NCI-H1092 treated with DMSO at 0.1 percent for 48 hours (cell line): ENCODE measurements at places on chromosomes 13 and 19.
A peak's percentile ranks its signal among the peaks of the same experiment; 100 is the strongest.

DNA sequence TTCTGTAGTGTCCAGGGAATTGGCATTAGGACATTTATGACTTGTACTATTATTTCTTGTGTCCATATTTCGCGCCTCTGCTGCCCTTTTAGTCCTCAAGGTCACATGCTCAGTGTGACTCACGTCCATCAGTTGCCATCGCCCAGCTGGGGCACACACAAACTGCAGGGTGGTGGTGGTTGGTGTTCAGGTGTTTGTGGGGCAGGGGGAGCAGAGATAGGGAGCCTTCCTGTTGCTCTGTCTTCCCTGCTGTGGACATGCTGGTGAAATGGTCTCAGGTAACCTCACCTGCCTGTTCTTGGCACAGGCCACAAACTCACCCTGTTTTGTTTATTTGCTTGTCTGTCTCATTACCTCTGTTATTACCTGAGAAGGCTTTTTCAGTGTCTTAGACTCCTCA is 22.4 kb downstream of the PRR12 start:
- no peak for DNase-seq

DNA sequence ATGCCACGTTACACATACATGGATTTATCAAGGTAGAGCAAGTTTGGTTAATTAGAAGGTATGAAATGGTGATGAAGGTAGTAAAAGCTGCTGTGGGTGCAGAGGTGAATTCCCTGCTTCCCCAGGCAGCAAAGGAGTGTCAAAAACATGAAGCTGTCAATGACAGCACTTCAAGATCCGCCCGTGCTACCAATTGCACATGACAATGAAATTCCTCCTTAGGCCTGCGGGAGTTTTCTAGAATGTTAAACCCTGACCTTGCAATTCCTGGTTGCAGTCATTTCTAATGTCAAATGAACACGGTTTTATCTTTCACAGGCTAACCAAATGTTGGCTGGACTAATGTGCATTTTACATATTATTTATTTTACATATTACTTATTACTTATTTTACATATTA is 67.7 kb upstream of the LSM14A start:
- DNase-seq, result no peak

DNA sequence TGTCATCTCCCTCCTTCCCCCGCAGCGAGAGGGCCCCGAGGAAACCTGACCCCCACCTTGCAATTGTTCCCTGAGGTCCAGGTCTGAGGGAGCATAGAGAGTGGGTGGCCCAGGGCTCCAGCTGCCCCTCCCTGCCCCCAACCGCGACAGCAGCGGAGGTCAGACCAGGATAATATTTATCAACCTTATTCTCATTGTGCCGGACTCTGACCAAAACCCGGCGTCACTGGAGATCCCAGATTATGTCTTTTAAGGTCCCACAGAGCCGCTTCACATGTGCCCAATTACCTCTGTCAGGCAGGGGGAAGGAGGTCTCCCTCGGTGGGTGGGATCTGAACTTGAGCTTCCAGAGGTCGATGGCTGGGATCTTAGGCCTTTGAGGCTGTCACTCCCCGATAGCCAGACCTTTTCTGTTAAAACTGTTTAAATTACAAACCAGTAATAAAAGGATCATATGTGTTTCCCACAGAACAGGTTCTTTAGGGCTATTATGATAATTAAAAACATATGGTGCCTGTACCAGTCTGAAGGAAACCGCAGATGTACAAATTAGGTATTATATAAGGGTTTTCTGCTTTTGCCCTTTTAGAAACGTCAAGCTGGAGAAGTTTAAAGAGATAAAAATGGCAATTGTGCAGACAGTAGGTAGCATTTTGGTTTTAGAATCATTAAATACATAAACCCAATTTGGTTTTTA is 195.5 kb downstream of the ZNF536 start:
- DNase-seq, result no peak

DNA sequence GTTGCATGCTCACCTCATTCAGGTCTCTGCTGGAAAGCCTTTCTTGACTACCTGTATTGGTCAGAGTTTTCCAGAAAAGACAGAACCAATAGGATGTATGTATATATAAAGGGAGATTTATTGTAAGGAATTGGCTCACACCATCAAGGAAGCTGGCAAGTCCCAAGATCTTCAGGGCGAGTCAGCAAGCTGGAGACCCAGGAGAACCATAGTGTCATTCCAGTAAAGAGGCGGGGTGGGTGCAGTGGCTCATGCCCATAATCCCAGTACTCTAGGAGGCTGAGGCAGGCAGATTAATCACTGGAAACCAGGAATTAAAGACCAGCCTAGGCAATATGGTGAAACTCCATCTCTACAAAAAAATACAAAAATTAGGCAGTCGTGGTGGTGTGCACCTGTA is 30.4 kb upstream of the FARP1 start:
- DNase-seq, result no peak

DNA sequence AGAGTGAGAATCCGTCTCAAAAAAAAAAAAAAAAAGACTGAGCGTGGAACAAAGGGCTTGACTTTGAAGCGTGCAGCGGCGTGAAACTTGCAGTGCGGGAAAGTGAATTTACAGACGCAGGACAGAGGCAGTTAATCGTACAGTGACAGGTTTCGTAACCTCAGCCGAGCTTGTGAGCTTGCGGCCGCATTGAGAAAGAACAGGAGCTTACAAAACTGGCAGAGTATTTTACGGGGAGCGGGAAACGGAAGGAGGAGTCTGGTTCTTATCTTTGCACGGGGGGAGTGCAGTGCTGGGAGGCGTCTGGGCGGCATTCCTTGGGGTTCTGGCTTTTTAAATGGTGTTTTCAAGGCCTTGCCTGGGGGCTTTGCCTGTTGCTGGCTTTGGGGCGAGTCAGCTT is 6.0 kb upstream of the BSG start:
- DNase-seq, result no peak

DNA sequence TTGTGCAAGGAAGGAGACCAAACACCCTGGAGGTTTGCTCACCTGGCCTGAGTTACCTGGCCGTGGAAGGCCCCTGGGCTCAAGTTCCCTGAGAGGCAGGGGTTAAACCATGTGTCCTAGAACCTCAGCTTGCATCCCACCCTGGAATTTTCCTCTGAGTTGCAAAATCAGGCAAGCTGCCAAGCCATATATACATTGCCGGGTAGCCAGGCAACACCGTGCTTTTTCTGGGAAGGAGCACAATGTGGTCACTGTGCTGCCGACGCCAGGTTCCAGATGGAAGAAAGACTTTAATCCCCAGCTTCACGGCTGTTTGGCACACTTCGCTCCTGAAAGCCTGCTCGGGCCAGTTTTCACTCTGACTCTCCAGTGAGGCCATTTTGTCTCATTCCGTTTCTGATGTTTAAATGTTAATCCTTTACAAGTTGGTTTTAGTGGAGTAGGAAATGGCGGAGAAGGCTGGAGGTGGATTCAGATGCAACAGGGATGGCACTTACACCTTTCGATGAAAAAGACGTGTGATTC is 60.1 kb upstream of the PEG3 start:
- DNase-seq, result no peak

GRCh38 chr13:91280801-91281200 is 66.7 kb upstream of the MIR17HG start:
- DNase-seq, result no peak

GRCh38 chr13:70666883-70667556 is 558.8 kb upstream of the KLHL1 start:
- no peak for DNase-seq

GRCh38 chr19:9054765-9055164 is 32.1 kb upstream of the OR1M1 start:
- DNase-seq, result no peak

DNA sequence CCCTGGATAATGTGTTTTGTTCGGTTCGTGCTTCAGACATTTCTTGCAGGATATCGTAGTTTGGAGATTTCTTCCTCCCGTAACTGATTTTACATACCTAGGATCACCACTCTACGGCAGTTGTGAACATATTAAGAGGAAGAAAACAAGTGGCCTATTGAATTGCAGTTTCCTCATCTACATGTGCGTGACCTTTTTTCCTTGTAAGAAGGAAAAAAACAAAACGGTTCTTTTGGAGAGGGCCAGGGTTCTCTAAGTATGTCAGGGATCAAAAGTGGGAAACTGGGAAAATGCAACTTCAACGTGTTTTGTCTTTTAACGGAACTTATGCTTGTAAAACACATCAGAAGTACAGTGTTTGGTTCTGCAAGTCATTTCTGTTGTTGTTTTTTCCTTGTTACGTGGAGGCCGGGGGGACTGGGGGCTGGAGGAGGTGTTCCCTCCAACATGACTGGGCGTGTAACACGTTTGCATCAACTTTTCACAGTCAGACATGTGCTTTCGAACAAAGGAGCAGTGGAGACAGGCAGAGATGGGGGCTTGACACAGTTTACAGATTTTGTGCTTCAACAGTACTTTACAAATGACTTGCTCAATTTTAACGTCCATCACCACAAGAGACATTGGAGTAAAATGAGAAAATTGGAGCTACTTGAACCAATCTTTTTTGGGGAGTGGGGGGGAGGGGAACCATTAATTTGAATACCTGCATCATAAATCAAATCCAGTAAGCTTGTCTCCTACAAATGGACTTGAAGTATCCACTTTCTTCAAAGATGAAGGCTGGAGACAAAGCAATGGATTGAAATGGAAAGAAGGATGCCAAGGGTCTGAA is 3.8 kb downstream of the ZC3H4 start:
- no peak for DNase-seq

GRCh38 chr13:43128504-43128961 is 105.1 kb downstream of the DNAJC15 start:
- DNase-seq, result no peak

GRCh38 chr19:16605553-16605994 is 22.4 kb downstream of the MED26 start:
- DNase-seq, result peak; percentile 3

GRCh38 chr13:48748681-48749080 is 95.0 kb downstream of the CYSLTR2 start:
- DNase-seq, result no peak
